Left ventricle myocardium inferior (tissue), 1 donor: ENCODE measurements at places on chromosomes 2 and 18.

GRCh38 chr2:105734762-105735538, 9.8 kb upstream of the NCK2 start:
- no peak overlapping the region for H3K4me3 ChIP-seq
- H3K27me3 ChIP-seq, result no peaks in the 10 kb centered on the region
- peak overlapping the region; percentile 45 for H3K27ac ChIP-seq
- no peaks in the 10 kb centered on the region for H3K36me3 ChIP-seq
- DNase-seq, result no peak
- H3K4me1 ChIP-seq, result peaks cover 43% of the 10 kb centered on the region

- H3K4me1 ChIP-seq, result no peaks in the 10 kb centered on the region
- no peaks in the 10 kb centered on the region for H3K36me3 ChIP-seq
- H3K27ac ChIP-seq, result no peak overlapping the region
- DNase-seq, result no peak
- no peak overlapping the region for H3K4me3 ChIP-seq
Observed at GRCh38 chr2:67510745-67511144, 113.6 kb downstream of the ETAA1 start.

DNA sequence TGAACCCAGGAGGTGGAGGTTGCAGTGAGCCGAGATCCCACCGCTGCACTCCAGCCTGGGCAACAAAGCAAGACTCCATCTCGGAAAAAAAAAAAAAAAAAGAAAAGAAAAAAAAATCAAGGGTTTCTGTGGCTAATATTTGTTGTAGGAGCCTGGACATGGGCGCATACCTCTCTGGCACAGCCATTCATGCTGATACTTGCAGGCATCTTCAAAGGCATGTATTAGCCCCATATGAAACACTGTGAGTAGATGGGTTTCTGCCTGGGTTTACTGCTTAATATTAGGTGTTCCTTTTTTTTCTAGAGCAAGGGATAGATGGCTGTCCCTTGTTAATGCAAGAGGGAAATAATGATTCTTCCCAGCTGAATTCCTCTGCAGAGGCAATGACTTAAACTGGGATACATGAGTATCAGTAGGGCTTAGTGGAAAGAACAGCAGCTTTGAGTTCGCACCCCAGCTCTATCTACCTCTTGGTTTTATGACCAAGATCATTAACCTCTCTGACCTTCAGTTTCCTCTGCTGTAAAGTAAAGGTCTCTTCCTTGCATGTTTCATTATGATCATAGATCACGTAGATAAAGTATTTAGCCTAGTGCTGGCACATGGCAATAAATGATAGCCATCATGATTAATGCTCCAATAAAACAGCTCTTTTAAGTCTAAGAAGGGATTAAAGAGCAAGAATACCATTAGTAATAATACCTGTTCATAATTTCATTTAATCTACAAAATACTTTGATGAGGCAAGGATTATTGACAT, 4.5 kb upstream of the ATL2 start:
- no peak overlapping the region for H3K4me3 ChIP-seq
- H3K4me1 ChIP-seq, result peaks cover 8% of the 10 kb centered on the region
- no peak overlapping the region for H3K27ac ChIP-seq

DNA sequence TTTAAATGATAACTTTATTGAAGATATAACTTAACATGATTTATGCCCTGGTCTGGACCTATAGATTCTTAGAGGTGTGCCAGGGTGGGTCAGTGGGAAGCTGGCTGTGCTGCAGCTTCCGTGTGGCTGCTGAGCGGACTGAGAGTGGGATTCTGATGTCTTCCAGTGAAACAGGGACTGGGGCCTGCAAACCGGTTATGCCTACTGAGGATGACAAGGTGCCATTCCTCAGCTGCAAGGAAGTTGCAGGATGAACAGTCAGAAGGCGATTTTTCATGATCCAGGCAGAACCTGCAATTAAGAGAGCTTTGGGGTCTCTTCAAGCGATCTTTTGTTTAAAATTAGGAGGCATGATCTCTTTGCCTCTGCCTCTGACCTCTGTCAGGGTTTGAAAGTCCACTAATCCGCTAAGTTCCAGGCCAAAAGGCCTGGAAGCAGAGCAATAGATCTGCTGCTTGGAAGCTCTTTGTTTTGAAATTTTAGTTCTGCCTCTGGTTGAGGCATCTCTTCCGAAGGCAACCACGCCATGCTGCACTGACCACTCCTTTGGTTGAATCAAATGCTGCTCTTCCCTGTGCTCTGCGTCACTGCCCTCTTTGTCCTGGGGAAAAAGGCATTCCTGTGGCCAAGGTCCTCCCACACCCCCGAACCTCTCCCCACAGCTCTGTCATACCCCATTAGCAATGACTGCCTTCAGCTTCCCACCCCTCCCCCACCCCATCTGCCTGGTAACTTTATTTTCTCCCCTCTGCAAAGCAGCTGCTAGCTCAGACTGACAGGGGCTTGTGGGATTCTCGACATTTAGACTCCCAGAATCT, 2.0 kb downstream of the TMEM169 start:
- peaks cover 19% of the 10 kb centered on the region for H3K4me1 ChIP-seq
- H3K27ac ChIP-seq, result no peak overlapping the region
- no peak for DNase-seq
- no peaks in the 10 kb centered on the region for H3K36me3 ChIP-seq
- no peak overlapping the region for H3K4me3 ChIP-seq

DNA sequence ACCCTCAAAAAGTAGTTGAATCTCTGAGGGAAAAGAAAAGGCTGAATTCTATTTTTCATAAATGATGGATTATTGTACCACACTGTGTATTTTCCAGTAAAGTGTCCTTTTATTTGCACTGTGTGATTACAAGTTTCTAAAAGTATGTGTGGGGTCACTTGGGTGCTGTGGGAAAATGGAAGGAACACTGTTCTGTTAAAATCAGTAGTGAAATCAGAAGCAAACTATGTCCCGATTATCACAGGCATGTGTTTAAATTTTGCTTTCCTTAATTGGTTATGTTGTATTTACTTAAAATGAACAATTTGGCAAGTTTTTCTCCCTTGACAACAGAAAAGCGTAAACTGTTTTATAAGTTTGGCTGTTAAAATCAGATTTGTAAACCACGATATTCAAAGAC, 353.1 kb downstream of the ARHGAP15 start:
- no peaks in the 10 kb centered on the region for H3K36me3 ChIP-seq
- no peak overlapping the region for H3K4me3 ChIP-seq
- peaks cover 22% of the 10 kb centered on the region for H3K4me1 ChIP-seq
- peak overlapping the region; percentile 80 for H3K27ac ChIP-seq
- no peaks in the 10 kb centered on the region for H3K27me3 ChIP-seq

- no peaks in the 10 kb centered on the region for H3K4me1 ChIP-seq
- H3K27ac ChIP-seq, result no peak overlapping the region
- no peaks in the 10 kb centered on the region for H3K27me3 ChIP-seq
- DNase-seq, result no peak
- H3K36me3 ChIP-seq, result no peaks in the 10 kb centered on the region
Observed at GRCh38 chr2:136031711-136032110, 46.3 kb upstream of the DARS1 start.

- H3K36me3 ChIP-seq, result no peaks in the 10 kb centered on the region
- H3K27ac ChIP-seq, result no peak overlapping the region
- peaks cover 23% of the 10 kb centered on the region for H3K27me3 ChIP-seq
- H3K4me1 ChIP-seq, result no peaks in the 10 kb centered on the region
Observed at GRCh38 chr2:154375579-154375931, 322.9 kb upstream of the KCNJ3 start.

- no peaks in the 10 kb centered on the region for H3K36me3 ChIP-seq
- peaks cover 25% of the 10 kb centered on the region for H3K4me1 ChIP-seq
- no peak for DNase-seq
- no peaks in the 10 kb centered on the region for H3K27me3 ChIP-seq
- no peak overlapping the region for H3K27ac ChIP-seq
Observed at GRCh38 chr18:34990597-34990996, 50.6 kb upstream of the MAPRE2 start.

- no peak overlapping the region for H3K4me3 ChIP-seq
- peaks cover 16% of the 10 kb centered on the region for H3K4me1 ChIP-seq
- H3K27me3 ChIP-seq, result peaks cover 5% of the 10 kb centered on the region
- no peak for DNase-seq
- H3K36me3 ChIP-seq, result peaks cover 4% of the 10 kb centered on the region
Observed at GRCh38 chr18:76979111-76979751, 153.4 kb downstream of the MBP start.

GRCh38 chr2:20698916-20699613, 32.1 kb downstream of the GDF7 start:
- peak overlapping the region; percentile 61 for H3K27ac ChIP-seq
- H3K4me1 ChIP-seq, result peaks cover 13% of the 10 kb centered on the region
- peak overlapping the region; percentile 24 for H3K4me3 ChIP-seq
- H3K36me3 ChIP-seq, result peaks cover 6% of the 10 kb centered on the region
- DNase-seq, result no peak

- no peaks in the 10 kb centered on the region for H3K27me3 ChIP-seq
- H3K27ac ChIP-seq, result no peak overlapping the region
- no peaks in the 10 kb centered on the region for H3K36me3 ChIP-seq
- DNase-seq, result no peak
Observed at GRCh38 chr18:34600874-34601656, 109.0 kb upstream of the DTNA start.

DNA sequence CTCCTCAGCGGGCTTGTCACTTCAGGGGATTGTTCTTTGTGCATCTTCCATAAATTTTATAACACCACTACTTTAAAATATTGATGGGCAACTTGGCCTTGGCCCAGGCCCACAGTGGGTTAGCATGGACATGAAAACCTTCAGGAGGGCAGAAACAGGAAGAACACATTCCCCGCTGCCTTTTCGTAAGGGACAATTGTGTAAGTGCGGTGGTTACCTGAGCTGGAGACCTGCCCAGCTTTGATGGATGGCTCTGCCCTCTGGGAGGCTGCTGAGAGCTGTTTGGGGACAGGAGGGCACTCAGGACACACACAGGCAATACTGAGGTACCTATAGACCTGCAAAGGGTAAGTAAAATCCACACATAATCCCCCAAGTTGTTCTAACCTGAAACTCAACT, 46.8 kb downstream of the FECH start:
- no peak for DNase-seq
- no peak overlapping the region for H3K4me3 ChIP-seq
- peaks cover 13% of the 10 kb centered on the region for H3K27me3 ChIP-seq
- H3K27ac ChIP-seq, result no peak overlapping the region
- H3K4me1 ChIP-seq, result no peaks in the 10 kb centered on the region
- no peaks in the 10 kb centered on the region for H3K36me3 ChIP-seq

GRCh38 chr2:120693121-120693520, 42.5 kb upstream of the GLI2 start:
- H3K4me3 ChIP-seq, result no peak overlapping the region
- no peaks in the 10 kb centered on the region for H3K36me3 ChIP-seq
- no peak overlapping the region for H3K27ac ChIP-seq
- no peak for DNase-seq
- no peaks in the 10 kb centered on the region for H3K4me1 ChIP-seq
- peaks cover 99% of the 10 kb centered on the region for H3K27me3 ChIP-seq

DNA sequence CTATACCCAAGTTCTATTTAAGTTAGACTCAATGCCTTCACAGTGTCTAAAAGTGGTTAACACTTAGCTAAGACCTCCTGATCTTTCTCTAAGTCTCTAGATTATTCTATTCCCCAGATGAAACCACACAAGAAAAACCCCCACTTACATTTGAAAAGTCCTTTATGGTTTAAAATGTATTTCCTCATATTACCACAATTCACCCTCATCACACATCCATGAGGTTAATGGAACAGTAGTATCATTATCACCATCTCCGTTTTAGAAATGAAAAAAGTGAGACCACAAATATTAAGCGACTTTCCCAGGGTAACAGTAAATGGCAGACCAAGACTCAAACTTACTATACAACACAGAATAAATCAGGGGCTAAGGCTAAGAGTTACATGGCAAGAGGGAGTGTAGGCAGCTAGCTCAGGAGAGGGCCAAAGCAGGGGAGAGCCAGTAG, 28.6 kb downstream of the EPG5 start:
- peaks cover 3% of the 10 kb centered on the region for H3K4me1 ChIP-seq
- H3K27ac ChIP-seq, result no peak overlapping the region
- H3K36me3 ChIP-seq, result peaks cover 96% of the 10 kb centered on the region
- DNase-seq, result no peak
- no peak overlapping the region for H3K4me3 ChIP-seq

GRCh38 chr18:55214534-55214933, 255.3 kb upstream of the CCDC68 start:
- H3K36me3 ChIP-seq, result no peaks in the 10 kb centered on the region
- H3K4me1 ChIP-seq, result no peaks in the 10 kb centered on the region
- H3K4me3 ChIP-seq, result no peak overlapping the region
- DNase-seq, result no peak
- H3K27ac ChIP-seq, result no peak overlapping the region
- no peaks in the 10 kb centered on the region for H3K27me3 ChIP-seq

GRCh38 chr18:56161566-56162260, 476.7 kb downstream of the TXNL1 start:
- H3K4me1 ChIP-seq, result peaks cover 29% of the 10 kb centered on the region
- H3K36me3 ChIP-seq, result no peaks in the 10 kb centered on the region
- H3K4me3 ChIP-seq, result no peak overlapping the region
- no peak for DNase-seq

GRCh38 chr2:44777537-44777936, 164.0 kb upstream of the SIX3 start:
- no peak overlapping the region for H3K27ac ChIP-seq
- H3K4me3 ChIP-seq, result peak overlapping the region; percentile 22
- H3K36me3 ChIP-seq, result no peaks in the 10 kb centered on the region

GRCh38 chr18:9243029-9243428, 91.5 kb upstream of the TWSG1 start:
- no peak overlapping the region for H3K27ac ChIP-seq
- peaks cover 37% of the 10 kb centered on the region for H3K36me3 ChIP-seq

- H3K4me3 ChIP-seq, result no peak overlapping the region
- H3K4me1 ChIP-seq, result peaks cover 40% of the 10 kb centered on the region
- no peaks in the 10 kb centered on the region for H3K36me3 ChIP-seq
- H3K27me3 ChIP-seq, result no peaks in the 10 kb centered on the region
- peak; percentile 31 for DNase-seq
Observed at GRCh38 chr2:207238831-207239701, 73.3 kb upstream of the KLF7 start.

DNA sequence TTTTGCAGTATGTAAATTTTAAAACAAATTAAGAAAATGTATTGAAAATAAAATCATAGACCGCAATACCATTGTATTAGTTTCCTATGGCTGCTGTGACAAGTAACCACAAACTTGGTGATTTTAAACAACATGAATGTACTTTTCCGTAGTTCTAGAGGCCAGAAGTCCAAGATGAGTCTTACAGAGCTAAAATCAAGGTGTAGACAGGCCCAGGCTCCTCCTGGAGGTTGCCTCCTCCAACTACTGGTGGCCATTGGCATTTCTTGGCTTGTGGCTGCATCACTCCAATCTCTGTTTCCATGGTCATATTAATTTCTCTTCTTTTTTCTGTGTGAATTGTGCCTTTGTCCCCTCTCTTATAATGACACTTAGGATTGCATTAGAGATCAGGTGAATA, 59.2 kb upstream of the ETAA1 start:
- peaks cover 15% of the 10 kb centered on the region for H3K4me1 ChIP-seq
- no peaks in the 10 kb centered on the region for H3K36me3 ChIP-seq
- H3K27me3 ChIP-seq, result peaks cover 14% of the 10 kb centered on the region
- DNase-seq, result no peak
- no peak overlapping the region for H3K4me3 ChIP-seq
- no peak overlapping the region for H3K27ac ChIP-seq
